RCC 7860 (cell line): ENCODE measurements at places on chromosomes 2 and 18.

DNA sequence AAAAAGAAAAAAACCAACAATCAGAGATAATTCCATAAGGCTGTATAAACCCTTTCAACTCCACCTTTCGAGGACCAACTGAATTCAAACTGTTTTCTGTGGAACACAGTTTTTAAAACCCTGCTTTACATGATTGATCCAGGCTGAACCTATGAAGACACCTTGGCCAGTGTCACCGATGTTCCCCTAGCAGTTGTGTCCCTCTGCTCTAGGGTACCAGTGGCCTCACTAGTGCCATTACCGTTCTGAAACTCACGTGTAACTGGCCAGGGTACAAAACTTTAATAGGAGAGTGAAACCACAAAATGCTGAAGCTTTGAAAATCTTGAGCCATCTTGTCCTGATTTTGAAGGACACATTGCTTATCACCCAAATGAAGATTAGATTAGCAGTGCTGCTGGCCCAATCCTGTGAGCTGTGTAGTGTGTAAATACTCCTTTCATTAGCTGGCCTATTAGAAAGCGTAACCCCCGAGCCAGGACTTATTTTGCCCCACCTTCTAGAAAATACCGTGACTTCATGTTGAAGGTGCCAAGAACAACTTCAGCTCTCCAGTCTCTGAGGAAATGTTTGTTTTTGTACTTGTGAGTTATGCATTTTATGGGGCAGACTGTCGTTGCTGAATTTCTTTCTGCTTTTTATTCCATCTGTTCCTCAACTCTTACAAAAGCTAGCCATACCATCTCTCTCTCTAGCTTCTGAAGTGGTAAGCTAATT is 147.8 kb upstream of the MAP3K20 start:
- no peak for DNase-seq

GRCh38 chr2:112706170-112706664 is 14.6 kb upstream of the NT5DC4 start:
- DNase-seq = peak; percentile 92

GRCh38 chr18:3605954-3606443 is 156.0 kb downstream of the TGIF1 start:
- DNase-seq = peak; percentile 43

DNA sequence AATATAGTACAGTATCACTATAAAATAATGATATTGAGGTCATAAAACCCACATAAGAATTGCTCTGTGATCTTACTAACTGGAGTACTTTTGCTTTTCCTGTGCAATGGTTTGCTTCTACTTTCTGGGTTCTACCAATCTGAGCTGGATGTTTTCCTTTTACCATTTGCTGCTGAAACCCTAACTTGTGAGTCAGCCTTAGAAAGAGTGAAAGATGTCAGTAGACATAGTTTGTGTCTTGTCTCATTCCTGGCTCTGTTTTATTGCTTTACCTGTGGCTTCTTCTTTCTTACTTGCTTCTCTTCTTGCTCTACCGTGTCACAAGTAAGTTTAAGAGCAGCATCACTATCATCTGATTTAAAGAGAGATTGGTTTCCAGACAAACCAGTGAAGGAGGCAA is 61.0 kb downstream of the MBD2 start:
- DNase-seq = peak; percentile 18

DNA sequence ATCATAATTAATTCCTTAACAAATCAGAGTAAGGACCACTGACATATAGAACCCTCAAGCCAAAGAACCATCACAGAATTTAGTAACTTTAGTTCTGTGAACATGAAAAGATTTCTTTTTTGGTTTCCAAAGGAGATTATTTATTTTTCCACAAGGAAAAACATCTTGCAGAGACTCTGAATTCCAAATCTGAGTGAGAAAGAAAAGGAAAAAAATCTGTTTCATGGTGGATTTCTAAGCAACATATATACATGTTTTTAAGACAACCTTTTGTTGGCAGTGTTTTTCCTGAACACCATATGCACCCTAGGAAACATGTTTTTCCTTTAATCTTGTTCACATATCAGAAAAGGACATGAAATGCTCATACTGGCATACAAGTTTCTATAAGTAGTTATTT is 149.8 kb downstream of the AGPS start:
- no peak for DNase-seq

DNA sequence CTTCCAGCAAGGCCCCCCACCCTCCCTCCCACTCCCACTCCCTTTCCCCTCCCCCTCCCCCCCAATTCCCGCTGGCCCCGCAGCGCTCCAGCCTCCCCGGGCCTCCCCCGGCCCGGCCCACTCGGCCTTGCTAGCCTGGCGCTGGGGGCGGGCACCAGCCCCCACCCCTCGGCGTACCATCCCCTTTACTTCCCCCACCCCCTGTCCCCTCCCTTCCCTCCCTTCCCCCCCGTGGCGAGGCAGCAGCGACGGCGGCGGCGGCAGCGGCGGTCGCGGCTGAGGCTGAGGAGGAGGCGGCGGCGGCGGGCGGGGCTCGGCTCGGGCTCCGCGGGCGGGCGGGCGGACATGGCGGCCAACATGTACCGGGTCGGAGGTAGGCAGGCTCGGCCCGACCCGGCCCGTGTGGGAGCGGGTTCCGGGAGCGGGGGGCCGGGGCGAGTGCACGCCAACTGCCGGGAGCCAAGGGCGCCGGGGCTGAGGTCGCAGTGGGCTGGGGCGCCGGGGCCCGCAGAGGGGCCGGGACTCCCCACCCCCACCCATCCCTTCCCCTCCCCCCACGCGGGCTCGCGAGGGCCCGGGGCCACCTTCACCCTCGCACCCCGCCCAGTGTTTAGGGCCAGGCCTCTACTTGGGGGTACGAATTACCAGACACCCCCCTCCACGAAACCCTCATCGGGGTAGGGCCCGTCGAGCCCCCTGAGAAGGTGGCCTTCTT is at the start of gene MTA3:
MTA3 (plus strand) TSS at position 232 of the 715 bp plus-strand sequence; CDS start at position 346, 114 bp downstream.
- DNase-seq = no peak

- no peak for DNase-seq
Observed at GRCh38 chr18:68219872-68220271, 495.0 kb downstream of the TMX3 start.

- no peak for DNase-seq
Observed at GRCh38 chr18:9722691-9723090, 14.6 kb downstream of the RAB31 start.

GRCh38 chr2:70103531-70104061 is 16.3 kb downstream of the PCBP1 start:
- no peak for DNase-seq

DNA sequence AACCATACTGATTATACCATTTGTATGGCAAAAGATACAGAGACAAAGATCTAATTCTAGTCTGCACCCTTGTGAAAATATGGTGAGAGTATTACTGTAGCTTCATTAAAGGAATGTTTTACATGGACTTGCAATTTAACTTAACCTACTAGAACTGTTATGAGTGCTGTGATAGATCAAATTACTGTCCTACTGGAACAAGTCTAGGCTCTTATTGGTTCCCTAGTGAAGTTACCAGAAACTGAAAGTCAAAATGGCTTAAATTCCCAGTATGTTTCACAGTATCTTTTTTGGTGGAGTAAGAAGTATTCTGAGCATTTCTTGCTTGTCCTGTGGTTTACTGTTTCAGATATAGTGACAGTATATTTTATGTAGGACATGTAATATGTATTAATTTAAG is 3.8 kb upstream of the TBR1 start:
- DNase-seq = no peak

DNA sequence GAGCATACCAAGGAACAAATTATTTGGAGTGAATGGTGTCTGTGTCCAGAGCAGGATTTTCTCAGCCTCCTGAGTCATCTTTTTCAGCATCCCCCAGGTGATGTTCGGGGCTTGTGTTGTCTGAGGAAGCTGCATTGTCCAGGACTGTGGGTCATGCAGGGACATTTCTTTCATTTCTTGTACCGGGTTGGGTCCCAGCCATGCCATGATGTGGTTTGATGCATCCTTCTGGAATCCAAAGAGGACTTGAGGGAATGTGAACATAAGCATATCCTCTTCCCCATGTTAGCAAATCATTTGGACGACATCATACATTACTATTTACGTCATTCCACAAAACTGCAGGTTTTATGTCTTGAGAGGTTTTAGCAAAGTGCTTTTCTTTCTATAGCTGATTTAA is 797.8 kb downstream of the CCDC85A start:
- DNase-seq = no peak

- no peak for DNase-seq
Observed at GRCh38 chr2:7077660-7078267, 160.6 kb downstream of the RNF144A start.

DNA sequence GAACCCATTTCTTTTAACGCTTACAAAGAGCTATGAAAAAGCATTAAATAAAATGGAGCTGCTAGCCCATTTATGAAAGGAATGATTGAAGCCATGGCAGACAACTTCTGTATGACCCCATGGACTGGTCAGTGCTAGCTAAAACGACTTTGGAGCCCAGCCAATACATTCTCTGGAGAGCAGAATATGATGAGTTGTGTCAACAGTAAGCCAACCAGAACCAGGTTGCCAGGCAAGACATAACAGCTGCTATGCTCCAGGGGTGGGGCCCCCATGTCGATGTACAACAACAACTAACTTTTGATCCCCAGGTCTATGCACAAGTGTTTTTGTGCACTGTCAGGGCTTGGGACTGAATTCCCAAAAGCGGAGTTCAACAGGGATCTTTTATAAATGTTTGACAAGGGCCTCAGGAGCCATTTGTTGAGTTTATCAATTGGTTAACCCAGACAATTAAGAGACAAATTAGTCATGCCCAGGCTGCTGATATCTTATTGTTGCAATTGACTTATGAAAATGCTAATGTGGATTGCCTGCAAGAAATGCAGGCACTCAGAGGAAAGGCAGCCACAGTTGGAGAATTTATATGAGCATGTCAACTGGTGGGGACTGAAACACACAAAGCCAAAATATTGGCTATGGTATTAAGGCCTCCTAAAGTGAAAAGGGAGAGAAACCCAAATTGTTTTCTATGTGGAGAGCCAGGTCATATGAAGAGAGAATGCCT is 64.6 kb upstream of the MYO3B start:
- no peak for DNase-seq

- DNase-seq = no peak
Observed at GRCh38 chr2:197674060-197674459, 1.3 kb downstream of the RFTN2 start.

DNA sequence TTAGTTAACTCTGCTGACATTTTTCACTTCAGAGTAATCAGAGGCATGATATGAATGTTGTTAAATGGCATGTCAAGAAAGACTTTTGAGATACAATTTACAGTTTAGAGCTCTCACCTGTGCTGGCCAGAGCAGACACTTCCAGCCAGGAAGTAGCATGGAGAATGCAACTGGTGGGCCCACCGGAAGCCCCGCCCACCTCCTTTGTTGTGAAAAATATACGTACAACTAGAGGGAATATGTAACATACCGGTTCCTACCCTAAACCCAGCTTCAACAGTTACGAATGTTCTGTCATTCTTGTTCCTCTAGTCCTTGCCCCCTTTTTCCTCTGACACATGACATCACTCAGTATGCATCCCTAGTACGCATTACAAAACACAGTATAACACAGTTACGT is 70.2 kb upstream of the ITM2C start:
- DNase-seq = no peak

DNA sequence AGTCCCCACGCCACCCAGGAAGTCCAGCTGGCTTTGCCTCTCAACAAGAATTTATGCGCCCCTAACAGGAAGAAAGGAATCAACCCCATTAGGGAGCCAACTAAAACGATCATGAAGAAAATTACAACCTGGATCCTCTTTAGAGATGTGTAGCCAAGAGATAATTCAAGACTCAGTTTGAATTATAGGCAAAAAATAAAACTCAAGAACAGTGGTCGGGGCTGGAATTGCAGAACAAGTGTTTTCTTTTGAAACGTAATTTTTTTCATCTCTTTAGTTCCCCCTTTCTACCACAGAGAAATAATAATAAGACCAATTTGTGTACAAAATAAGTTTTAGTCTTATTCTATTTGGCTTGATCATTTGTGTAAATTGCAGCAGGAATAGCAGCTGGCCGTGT is 22.4 kb downstream of the PDCD1 start:
- no peak for DNase-seq

- peak; percentile 57 for DNase-seq
Observed at GRCh38 chr18:45255197-45255890, 359.9 kb upstream of the SLC14A2 start.

GRCh38 chr2:128027801-128028667 is at the start of gene SAP130:
TSS of gene SAP130 (minus strand) at chr2:128028059. CDS start at chr2:128026292, 1,767 bp downstream.
- peak; percentile 89 for DNase-seq

GRCh38 chr2:1754461-1755170 is 10.3 kb upstream of the PXDN start:
- no peak for DNase-seq

GRCh38 chr2:56918790-56919189 is 735.0 kb downstream of the CCDC85A start:
- DNase-seq = no peak

GRCh38 chr2:58571181-58571852 is 330.2 kb upstream of the FANCL start:
- peak; percentile 44 for DNase-seq

GRCh38 chr2:1987379-1987778 is 243.1 kb upstream of the PXDN start:
- DNase-seq = no peak

DNA sequence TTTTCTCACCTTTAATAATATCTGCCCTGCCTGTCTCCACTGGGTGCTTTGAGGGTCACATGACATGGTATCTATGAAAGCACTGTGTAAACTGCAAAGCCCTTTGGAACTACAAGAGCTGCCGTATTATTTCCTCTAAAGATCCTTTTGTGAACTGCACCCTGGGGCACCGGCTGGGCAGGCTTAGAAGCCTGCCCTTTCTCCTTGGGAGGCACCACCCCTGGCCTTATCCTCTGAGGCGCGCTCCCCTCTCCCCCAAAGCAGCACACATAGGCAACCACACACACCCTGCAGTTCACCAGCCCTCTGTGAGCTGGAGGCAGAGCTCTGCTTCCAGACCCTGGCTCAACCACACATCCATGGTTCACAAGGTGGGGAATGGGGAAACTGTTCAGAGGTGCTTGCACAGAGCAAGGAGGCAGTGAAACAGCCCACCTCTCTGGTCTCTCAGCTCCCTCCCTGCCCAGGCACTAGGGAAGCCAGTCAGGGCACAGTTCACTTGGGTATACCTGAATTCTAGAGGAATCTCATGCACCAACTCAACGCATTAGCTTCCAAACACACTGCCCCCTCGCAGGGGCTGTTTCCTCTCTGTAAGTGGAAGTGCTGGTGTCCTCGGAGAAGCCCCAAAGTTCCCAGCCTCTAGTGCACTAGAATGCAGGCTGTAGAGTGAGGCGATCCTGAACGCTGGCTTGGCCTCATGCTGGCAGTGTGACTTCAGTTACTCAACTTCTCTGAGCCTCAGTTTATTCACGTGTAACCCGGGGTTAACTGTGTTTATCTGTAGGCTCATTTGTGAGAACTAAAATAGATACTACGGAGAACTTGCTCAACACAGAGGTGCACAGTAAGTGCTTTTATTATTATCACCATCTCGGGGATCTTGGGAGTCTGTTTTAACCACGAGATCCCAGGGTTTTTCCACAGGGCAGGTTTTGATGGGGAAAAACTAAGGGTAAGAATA is 11.0 kb downstream of the SIGLEC15 start:
- DNase-seq = no peak

DNA sequence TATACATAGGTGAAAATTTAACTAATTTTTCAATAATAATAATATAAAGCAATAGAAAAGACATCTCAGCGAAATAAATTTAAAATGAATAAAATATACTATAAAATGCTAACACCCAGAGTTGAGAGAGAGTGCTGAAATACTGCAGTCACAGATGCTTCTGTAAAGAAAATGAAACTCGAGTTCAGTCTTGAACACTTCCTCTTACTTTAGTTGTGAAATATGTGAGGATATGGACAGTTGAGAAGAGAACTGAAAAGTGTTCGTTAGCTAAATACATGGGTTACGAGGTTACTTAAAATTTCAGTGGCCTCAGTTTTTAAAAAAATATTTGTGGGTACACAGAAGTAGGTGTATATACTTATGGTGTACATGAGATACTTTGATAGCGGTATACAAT is 106.8 kb downstream of the DNAH7 start:
- no peak for DNase-seq

- no peak for DNase-seq
Observed at GRCh38 chr18:62935994-62936393, 220.7 kb downstream of the PHLPP1 start.
